Endodermal cell (in vitro differentiated cells): ENCODE measurements at places on chromosomes 16 and 17.

DNA sequence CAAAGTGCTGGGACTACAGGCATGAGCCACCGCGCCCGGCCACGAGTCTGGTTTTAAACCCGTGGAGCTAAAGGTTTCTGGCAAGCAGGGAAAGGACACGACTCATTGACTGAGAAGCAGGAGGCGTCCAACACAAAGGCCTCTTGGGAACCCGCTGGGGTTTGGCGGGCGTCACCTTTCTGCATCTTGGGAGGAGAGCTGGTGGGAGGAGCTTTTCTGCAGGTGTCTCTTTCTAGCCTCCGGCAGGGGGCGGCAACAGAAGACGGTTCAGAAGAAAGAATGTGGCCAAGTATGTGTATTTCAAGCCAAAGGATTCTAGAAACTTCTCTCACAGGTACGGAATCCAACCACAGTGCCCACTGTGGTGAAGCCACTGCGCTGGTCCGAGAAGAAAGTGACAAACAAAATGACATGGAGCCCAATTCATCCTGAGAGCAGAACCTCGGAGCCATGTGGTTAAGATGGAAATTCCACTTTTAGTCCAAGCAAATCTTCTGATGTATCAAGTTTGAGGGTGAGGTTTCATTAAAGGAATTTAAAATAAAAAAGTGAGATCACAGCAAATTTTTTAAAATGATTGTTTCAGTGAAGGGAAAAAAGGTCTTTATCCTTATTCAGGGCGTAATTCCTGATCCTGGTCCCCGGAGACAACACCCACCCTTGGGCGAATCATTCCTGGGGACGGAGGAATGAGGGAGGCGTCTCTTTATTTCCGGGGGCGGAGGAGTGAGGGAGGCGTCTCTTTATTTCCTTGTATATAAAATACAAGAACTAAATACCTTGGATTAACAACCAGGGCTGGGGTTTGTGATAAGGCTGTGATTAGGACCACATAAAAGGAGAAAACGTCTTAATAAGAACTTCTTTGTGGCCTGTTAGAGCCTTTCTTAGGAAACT lies 97.6 kb downstream of the MRM3 start:
- DNase-seq = peak; percentile 99

DNA sequence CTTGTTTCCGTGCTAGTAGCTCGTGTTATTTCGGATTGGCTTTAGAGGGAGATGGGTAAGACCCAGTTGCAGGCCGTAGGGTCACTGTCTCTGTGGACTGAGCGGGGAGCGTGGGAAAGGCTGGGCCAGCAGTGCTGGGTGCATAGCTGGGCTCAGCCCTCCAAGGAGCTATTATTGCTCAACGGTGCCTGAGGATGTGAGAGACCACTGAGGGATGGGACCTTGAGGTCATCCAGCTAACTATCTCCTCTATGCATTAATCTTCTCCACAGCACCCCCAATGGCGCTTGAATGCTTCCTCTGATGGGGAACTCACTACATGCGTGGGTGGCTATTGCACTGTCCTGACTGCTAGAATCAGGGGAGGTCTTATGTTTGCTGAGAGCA lies 126.1 kb upstream of the FOXF1 start:
- DNase-seq = peak; percentile 48

DNA sequence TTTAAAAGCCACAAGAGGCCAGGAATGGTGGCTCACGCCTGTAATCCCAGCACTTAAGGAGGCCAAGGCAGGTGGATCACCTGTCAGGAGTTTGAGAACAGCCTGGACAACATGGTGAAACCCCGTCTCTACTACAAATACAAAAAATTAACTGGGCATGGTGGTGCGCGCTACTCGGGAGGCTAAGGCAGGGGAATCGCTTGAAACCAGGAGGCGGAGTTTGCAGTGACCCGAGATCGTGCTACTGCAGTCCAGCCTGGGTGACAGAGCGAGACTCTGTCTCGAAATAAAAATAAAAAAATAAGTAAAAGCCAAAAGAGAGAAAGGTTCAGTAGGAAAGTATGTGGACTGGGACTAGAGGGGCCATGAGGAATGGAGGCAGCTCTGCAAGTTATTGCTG lies 13.1 kb upstream of the ITGAL start:
- DNase-seq = no peak

GRCh38 chr17:13096291-13096690 lies 78.5 kb upstream of the ELAC2 start:
- no peak for DNase-seq

DNA sequence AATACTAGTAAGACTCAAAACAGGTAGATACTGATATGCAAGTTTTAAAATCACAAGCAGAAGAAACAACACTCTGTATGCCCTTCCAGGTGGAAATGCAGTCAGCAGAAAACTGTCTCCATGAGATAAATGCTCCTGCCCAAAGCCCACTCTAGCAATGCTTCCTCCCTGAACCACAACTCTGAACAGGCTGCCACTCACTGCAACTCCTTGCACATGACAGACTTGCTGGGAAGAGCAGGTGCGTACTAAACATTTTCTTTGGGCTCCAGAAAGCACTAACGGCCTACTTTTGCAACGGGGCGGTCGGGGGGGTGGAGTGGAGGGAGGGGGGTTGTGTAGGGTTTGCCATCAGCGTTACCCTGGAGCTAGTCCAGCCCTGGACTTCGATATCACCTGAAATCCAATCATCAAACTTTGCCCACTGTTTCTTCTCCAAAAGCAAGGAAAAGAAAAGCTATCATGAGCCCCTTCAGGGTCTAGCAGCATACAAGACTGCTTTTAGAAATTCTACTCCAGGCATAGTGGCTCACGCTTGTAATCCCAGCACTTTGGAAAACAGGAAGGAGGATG lies 46.1 kb downstream of the ANKRD11 start:
- DNase-seq = no peak

GRCh38 chr17:81715107-81715871 lies 3.2 kb downstream of the SLC25A10 start:
- no peak for DNase-seq

- no peak for DNase-seq
Measured at GRCh38 chr17:70049801-70050591, 25.0 kb upstream of the KCNJ16 start.

- DNase-seq = no peak
Measured at GRCh38 chr17:46952115-46952514, 26.9 kb downstream of the RPRML start.

- no peak for DNase-seq
Measured at GRCh38 chr17:75557852-75558665, 29.5 kb upstream of the MYO15B start.

DNA sequence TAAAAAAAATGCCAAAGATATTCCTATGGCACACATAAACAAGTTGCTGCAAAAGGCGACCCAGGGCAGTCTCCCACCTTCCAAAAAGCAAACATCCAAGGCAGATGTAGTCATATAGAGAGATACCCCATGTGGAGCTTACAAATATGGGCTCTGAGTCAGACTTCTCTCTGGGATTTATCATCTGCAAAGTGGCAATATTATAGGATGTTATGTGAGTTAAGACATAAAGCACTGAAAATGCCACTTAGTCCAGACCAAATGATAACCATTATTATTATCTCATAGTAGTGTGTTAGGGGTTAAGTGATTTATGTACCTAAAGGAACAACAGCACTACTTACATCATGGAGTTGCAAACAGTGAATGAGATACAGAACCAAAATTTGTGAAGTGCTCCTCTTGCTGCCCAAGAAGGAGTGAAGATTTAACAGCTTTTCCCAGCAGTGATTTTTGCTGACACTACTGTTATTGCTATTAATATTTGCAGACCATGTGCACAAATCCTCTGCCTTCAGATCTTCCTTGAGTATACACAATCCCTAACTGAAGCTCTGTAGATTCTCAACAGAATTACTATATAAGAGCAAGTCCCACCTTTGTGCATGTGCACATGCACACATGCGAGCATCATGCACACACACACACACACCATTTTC lies 560.0 kb upstream of the SALL1 start:
- no peak for DNase-seq

- no peak for DNase-seq
Measured at GRCh38 chr17:28216528-28216927, 102.5 kb upstream of the TMEM97 start.

DNA sequence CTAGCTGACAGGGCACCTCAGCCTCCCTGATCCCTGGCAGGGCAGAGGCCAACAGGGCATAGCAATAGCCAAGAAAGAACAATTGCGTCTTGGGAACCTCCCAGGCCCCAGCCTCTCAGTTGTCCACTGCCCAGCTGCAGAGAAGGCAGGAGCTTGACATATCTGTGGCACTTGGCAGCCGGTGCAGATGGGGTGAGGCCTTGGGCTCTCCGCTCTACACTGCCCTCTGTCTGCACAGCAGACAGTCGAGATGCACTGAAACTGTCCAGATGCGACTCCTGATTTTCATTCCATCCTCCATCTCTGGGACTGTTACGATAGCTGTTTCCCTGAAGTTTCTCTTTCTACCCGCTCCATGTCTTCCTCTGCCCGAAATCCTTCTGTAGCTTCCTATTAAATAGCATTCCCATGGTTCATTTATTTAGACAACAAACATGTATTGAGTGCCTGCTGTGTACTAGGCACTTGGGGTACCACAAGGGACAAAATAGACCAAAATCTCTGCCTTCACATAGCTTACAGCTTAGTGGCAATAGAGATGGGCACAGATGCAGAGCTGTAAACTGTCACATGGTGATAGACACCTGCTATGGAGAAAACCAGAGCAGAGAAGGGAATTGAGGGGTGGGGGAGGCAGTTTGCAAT lies 3.3 kb downstream of the POLR3E start:
- DNase-seq = peak; percentile 80

- DNase-seq = peak; percentile 40
Measured at GRCh38 chr17:32261417-32261736, 4.3 kb upstream of the RHBDL3 start.

GRCh38 chr17:80425835-80426426 lies 11.0 kb downstream of the ENDOV start:
- no peak for DNase-seq

- DNase-seq = no peak
Measured at GRCh38 chr16:70481929-70482536, 27.6 kb downstream of the FCSK start.

- no peak for DNase-seq
Measured at GRCh38 chr17:21296097-21297025, 11.8 kb downstream of the MAP2K3 start.

DNA sequence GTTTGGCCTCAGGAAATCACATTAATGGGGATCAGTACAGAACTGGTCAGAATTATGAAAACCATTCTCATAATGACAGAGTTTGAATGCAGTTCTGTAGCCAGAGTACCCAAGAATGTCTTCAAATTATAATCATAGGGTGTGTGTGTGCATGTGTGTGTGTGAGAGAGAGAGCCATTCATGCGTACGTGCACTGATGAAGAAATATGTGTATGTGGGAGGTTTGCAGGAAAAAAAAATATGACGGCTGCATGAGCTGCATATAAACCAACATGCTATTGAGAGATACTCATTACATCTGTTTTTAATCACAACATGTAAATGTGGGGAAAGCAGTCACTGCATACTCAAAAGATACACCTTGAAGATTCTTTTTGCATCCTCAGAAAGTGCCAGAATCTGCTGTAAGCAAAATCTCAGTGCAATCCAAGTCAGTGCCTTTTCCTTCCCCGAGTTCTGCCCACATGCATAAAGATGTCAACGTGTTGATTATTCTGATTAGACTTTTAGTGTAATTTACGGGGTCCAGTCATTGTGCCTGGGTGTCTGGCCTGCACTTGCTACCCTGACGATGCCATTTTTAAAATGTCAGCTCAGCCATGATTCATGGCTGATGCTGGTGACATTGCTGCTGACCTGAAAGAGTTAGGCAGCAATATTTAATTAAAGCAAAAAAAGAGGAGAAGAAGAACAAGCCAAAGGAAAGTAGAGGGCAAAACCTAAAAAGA lies 378.7 kb upstream of the ZFHX3 start:
- no peak for DNase-seq
